SIG-M5 (cell line): ENCODE measurements at places on chromosomes 1 and 21.

DNA sequence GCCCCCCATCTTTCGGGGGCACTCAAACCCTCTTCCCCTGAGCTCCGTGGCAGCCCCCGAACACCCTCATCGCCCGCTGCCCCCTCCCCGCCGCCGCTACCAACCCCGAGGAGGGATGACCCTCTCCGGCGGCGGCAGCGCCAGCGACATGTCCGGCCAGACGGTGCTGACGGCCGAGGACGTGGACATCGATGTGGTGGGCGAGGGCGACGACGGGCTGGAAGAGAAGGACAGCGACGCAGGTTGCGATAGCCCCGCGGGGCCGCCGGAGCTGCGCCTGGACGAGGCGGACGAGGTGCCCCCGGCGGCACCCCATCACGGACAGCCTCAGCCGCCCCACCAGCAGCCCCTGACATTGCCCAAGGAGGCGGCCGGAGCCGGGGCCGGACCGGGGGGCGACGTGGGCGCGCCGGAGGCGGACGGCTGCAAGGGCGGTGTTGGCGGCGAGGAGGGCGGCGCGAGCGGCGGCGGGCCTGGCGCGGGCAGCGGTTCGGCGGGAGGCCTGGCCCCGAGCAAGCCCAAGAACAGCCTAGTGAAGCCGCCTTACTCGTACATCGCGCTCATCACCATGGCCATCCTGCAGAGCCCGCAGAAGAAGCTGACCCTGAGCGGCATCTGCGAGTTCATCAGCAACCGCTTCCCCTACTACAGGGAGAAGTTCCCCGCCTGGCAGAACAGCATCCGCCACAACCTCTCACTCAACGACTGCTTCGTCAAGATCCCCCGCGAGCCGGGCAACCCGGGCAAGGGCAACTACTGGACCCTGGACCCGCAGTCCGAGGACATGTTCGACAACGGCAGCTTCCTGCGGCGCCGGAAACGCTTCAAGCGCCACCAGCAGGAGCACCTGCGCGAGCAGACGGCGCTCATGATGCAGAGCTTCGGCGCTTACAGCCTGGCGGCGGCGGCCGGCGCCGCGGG lies 837 bp downstream of the FOXD3 start:
- DNase-seq, result no peak

GRCh38 chr1:35894183-35894582 lies 11.2 kb downstream of the AGO1 start:
- DNase-seq, result no peak

DNA sequence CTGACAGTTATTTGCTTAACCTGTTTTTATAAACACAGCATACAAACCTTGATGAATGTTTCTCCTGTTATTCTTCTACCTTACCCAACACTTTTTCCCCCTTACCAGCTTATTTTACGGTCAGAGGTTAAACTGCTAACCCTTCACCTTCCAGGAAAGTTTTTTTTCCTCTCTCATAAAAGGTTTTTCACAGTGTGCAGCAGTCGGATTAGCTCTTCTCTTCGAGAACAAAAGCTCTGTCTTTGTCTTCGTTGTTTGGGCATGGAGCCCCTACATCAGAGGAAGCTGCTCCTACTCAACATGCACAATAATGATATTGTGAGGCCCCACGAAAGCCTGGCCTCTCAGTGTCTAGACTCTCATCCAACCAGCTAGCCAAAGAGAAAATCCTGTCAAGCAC lies 42.0 kb downstream of the DENND1B start:
- no peak for DNase-seq

GRCh38 chr1:223364685-223365382 lies 858 bp upstream of the SUSD4 start:
- DNase-seq, result no peak

- DNase-seq, result no peak
Observed at GRCh38 chr1:110230381-110231199, 20.5 kb downstream of the KCNC4 start.

DNA sequence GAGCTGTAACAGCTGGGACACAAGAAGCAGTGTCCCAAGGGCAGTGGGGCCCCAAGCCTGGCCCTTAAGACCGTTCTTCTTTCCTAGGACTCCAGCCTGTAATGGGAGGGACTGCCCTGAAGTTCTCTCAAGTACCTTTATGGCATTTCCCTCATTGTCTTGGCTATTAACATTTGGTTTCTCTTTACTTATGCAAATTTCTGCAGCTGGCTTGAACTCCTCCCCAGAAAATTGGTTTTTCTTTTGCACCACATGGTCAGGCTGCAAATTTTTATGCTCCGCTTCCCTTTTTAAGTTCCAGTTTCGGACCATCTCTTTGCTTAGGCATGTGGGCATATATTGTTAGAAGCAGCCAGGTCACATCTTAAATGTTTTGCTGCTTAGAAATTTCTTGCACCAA lies 3.1 kb upstream of the MROH9 start:
- DNase-seq, result no peak

DNA sequence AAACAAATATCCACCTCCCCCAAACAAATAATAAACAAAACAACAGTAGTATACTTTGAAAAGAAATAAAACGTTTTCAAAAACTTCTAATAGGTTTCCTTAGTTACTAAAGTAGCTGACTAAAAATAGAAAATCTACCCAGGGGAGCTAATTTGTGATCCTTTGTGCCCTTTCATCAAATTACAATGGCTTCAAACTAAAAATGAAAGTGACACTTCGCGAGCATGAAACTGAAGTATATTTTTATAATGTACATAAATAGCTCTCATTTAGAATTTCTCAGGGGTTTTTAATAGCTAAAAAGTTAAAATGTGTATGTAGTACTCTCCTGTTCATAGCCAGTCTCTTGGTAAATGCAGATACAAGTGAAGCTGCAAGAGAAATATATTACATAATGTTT lies 78.4 kb downstream of the BRINP3 start:
- no peak for DNase-seq

DNA sequence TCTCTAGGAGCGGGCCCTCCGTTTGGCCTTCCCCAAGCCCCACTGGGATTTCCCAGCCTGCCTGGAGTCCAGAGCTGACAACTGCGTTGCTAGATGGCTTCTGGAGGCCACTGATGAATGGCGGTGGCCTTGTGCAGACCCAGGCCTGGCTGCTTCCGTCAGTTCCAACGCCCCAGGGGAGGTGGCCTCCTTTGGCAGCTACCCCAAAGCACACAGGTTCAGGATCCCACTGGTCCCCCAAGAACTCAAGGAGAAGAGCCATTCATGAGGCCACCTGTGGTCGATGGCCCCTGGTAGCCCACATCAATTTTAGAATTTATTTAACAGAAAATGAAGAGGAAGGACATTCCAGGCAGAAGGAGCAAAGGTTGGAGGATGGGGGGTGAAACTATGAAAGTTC lies 85.2 kb downstream of the LACTBL1 start:
- DNase-seq, result no peak

DNA sequence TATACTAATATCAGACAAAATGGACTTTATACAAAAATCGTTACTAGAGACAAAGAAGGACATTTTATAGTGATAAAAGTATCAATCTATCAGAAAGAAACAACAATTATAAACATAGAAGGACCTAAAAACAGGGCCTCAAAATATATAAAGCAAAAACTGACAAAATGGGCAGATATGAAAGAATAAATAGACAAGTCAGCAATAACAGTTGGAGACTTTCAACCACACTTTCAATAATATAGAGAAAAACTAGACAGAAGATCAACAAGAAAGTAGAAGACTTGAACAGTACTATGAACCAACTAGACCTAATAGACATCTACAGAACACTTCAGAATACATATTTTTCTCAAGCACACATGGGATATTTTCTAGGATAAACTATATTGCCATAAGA lies 52.4 kb downstream of the MIS18A start:
- DNase-seq, result no peak

GRCh38 chr1:174995121-174995520 lies 4.6 kb upstream of the CACYBP start:
- no peak for DNase-seq

- DNase-seq, result no peak
Observed at GRCh38 chr1:37034121-37035013, at the start of gene GRIK3. GRIK3 (minus strand) TSS chr1:37034515; CDS start chr1:37034108, 407 bp downstream.

- no peak for DNase-seq
Observed at GRCh38 chr21:32562915-32563314, 22.4 kb downstream of the TCP10L start.

DNA sequence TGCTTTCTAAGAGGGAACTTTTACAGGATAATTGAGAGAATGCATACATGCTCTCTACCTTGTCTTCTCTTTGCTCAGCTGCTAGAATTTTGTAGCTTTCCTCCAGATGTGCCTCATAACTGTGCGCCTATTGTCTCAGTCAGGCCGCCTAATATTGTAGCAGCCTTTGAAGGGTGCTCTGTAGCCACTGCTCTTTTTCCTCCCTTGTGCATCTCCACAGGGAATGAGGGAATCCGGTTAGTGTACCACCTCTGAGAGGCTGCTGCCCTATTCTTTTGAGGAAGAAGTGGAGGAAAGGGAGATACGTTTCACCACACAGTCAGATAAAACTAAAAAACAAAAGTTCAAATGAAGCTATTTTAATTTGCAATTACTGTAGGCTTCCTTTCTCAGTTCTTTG lies 22.8 kb downstream of the TTC3 start:
- no peak for DNase-seq

DNA sequence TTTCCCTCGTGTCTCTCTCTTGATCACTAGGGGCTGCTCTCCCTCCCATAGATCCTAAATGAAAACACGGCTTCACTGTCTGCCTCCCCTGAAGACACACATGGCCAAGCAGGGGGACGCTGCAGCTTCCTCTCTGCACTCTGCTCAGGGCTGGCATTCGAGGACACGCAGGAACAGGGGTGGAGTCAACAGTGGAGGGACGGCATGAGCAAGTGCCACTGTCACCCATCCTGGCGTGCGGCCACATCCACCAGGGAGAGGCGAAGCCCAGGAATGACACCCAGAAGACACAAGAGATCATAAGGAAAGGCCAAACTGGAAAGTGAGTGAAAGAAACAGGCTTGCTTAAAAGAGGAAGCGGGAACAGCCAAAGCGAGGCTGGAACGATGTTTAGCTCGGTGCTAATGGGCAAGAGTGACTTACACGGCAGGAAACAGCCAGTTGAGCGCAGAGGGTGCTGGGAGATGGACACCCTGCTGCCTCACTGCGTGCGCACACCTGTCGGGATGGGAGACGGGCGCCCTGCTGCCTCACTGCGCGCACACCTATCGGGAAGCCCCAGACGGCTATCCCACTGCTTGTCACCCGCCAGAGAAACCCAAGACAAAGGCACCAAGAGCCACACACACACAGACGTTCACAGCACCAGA lies 13.6 kb upstream of the C1QTNF12 start:
- no peak for DNase-seq

- DNase-seq, result no peak
Observed at GRCh38 chr1:223052462-223052861, 90.6 kb downstream of the TLR5 start.

DNA sequence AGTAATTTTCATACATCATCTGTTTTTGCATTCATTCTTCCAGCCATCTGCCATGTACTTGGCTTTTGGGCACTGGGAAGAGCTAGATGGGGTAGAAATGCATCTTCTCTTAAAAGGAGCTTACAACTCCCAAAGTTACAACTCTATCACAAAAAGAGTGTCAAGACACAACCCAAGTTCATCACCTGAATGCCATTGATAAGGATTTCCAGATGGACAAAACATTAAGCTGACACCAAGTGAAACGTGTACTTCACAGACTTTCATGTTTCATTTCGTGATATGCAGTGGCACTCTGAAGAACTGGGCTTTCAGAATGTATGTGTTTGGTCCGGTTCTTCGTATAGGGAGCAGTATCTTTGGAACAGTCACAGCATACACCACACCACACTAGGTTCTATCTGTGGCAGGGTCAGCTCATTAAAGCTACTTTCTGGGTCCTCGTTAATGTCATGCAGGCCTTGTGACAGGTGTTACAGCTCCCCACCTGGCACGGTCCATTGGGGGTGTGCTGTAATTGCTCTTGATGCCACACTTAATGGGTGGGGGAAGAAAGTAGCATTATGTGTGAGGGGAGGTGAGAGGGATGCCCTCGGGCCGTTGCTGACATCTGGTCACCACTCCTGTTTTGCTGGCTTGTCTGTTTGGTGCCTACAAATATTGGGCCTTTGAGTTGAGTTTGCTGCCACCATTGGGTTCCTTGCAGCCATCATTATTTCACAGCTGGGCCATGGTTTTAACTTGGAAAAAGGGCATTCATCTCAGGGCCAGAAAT lies 164.9 kb downstream of the NFIA start:
- no peak for DNase-seq

- DNase-seq, result no peak
Observed at GRCh38 chr1:29310616-29311180, 74.4 kb downstream of the PTPRU start.

DNA sequence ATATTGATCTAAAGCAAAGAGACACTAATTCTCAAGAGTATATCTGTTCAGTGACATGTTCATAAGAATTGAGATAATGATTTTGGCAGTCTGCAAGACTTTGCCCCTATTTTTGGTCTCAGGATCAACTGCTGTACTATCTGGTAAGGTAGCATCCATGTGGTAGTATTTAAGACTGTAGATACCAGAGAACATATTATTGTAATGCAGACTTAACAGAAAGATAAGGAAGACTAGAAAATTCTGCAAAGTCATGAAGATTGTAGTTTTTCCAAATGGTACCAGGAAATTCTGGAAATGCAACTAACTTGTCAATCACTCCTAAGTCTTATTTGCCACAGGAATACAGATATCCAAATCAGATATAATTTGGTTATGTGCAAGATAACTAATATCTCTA lies 35.1 kb downstream of the RNF2 start:
- no peak for DNase-seq

DNA sequence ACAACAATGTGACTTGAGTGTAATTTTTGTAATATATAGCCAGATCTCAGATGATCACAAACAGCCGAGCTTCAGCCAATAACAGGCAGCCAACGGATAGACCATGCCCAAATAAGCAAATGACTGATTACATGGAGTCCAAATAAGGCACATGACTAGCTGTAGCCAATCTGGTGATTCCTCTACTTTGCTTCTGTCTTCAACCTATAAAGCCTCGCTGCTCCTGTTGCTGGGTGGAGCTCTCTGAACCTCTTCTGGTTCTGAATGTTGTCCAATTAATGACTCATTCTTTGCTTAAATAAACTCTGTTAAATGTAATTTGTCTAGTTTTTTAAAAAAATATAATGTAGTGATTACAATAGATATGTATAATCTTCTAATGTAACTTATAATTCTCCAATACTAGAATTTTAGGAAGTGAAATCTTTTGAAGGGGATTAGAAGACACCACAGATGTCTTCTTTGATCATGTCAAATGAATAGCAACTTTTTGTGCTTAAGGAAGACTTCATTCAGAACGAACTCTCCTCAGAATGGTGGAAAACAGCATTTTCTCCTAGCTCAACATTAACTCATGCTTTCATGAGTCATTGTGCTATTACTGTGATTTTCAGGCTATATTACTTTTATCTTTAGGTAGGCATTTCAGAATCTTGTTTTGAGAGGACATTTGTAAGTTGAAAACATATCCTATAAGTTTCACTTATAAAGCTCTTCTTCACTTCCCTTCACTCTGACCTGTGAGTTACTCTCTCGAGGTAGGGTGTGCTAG lies 857.8 kb upstream of the B3GALT2 start:
- DNase-seq, result no peak

- no peak for DNase-seq
Observed at GRCh38 chr1:13593511-13594131, 10.0 kb downstream of the PDPN start.

GRCh38 chr21:43611598-43612369 lies 47.5 kb downstream of the HSF2BP start:
- DNase-seq, result no peak

- no peak for DNase-seq
Observed at GRCh38 chr1:41014871-41015270, 6.7 kb downstream of the SLFNL1 start.
